ENCODE measurements at places on chromosomes 12 and 14.
A peak's percentile ranks its signal among the peaks of the same experiment; 100 is the strongest.

GRCh38 chr12:7142056-7142644 lies 12.0 kb downstream of the CLSTN3 start:
- no peak for DNase-seq

DNA sequence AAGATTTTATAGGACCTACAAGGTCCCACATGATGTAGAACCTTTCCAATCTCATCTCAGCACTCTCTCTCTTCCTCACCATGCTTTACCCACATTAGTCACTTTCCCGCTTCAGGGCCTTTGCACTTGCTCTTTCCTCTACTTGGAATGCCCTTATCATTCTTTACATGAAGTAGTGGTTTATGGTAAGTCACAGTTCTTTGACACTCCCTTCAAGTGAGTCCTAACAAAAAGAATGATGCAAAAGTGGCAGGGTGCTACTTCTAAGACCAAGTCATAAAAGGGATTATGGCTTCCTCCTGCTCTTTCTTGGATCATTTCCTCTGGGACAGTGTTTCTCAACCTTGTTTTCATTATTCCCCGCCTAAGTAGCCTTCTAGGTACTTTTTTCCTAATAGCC lies 13.1 kb downstream of the TMBIM4 start:
- no peak for DNase-seq

GRCh38 chr14:75320196-75320595 lies 41.6 kb downstream of the FOS start:
- DNase-seq, result no peak

DNA sequence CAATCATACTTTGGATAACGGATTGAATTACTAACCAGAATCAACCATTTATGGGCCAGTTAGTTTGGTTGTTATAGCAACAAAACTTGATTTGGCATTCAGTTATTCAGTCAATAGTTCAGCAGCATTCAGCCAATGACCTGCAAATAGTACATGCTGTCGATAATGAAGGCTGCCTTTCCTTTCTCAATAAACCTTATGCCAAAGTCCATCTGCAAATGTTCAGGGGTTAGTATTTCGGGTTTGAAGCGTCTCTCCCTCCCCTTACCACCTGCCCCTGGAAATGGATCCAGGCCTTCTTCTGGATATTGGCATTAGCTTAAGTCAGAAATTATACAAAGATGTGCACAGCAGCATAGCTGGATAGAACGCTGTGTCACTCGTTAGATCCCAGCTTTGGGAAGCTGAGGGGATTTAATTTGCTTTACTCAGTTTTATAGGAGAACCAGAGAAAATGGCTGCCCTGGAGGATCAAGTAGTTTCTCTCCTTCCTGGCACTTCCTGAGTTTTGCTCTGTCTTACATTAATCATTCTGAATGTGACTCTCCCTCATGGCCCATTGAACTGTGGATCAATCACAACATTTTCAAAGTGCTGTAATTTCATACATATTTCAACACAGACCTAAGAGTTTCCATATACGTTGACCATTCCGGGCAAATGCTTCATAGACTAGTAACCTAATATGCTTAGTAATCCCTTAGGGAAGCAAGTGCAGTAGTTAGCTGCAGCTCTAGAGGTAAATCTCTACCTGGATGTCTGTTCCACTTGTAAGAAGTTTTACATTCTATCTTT lies 46.7 kb upstream of the PTPRR start:
- DNase-seq, result no peak

DNA sequence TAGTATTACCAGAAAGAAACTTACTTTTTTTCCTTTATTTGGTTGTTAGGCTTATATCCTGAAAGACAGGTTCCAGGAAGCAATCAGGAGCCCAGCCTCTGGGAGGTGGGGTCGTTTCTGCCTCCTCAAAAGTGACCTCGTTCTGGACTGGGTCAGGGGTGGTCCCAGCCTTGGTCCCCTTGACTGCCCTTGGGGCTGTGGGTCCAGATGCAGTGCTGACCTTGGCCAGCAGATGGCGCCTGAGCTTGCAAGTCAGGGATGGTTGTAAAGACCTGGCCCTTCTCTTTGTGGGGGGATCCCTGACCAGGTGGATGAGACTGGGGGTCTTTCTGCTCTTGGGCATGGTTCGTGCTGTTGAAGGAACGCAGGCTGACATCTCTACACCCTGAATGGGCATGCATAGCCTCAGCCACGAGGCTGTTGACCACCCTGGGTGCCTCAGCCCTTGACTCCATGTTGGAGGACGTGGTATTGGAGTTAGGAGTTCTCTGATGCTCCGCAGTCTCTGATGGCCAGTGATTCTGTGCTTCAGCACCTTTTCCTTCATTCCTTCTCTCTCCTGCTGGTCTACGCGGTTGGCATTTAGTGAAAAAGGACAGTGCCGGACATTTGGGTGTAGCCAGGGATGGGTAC lies 62.4 kb downstream of the ADCK1 start:
- no peak for DNase-seq

GRCh38 chr12:128763395-128763794 lies 60.4 kb downstream of the SLC15A4 start:
- DNase-seq, result no peak

DNA sequence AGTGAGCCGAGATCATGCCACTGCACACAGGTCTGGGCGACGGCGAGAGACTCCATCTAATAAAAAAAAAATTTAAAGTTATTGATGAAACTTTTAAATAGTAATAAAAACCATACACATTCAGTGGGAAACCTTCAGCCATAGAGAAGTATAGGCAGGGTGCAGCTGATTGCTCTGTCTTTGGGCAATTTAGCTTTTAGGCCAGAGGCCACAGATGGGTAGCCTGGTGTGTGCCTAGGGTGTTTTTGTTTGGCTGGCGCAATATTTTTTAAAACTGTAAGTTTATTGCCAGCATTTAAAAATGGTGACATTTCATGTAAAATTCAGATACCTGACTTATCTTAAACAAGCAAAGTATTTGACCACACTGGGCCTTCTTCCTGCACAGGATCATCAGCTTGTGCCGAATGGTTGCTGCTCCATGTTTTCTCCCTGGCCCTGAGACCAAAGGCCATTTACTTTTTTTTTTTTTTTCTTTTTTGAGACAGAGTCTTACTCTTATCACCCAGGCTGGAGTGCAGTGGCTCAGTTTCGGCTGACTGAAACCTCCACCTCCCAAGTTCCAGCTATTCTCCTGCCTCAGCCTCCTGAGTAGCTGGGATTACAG lies 16.2 kb downstream of the EXD2 start:
- DNase-seq, result no peak

GRCh38 chr12:27627123-27627852 lies 69.0 kb upstream of the REP15 start:
- no peak for DNase-seq

DNA sequence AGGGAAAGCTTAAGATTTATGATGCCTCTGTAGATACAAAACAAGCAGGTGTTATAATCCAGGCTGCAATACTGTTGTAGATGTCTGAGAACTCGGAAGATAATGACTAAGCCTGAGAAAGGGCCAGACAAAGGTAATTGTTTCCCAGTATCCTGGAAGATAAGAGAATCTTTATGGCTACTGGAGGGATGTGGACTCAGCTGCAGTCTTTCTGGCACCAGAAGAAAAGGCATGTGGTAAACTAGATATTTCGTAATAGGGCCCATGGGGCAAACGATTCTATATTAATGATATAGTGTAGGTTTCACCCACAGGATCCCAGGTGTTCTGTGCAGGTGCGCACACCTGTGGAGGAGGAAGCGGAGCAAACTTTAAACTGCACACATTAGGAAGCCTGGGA lies 9.2 kb upstream of the APOLD1 start:
- DNase-seq, result no peak

- no peak for DNase-seq
Measured at GRCh38 chr12:92466391-92467305, 236.1 kb upstream of the PLEKHG7 start.

DNA sequence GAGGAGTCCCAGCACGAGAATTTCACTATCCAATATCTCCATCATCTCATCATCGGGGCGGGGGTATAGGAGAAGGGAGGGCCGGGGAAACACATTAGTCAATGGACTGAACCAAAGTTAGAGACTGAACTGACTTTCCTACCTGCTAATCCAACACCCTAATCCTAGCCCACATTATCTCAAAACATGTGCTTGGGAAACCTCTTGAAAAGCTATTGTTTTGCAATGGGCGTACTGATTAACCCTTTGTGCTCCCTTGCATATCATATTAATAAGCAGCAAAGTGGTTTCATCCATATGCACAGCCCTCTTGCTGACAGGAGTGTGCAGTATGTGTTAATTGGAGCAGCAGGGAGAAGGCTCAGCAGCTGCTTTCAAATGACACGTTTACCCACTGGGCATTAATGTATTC lies 125.7 kb upstream of the GRIP1 start:
- no peak for DNase-seq

GRCh38 chr14:106875503-106875902 lies 1349.1 kb downstream of the TMEM121 start:
- no peak for DNase-seq

DNA sequence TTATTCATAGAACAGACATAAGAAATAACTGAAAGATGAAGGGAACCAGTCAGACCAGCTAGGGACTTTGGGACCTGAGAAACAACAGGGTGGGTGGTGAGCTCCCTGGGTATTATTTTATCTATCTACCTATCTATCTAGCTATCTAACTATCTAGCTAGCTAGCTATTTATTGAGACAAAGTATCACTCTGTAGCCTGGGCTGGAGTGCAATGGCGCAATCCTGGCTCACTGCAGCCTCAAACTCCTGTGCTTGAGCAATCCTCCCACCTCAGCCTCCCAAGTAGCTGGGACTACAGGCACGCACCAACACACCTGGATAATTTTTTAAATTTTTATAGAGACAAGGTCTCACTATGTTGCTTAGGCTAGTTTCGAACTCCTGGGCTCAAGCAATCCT lies 127.6 kb downstream of the DPF3 start:
- no peak for DNase-seq

GRCh38 chr12:90502070-90502469 lies 452.9 kb downstream of the CCER1 start:
- DNase-seq, result no peak

GRCh38 chr12:105523164-105524057 lies 192.9 kb downstream of the C12orf75 start:
- peak; percentile 57 for DNase-seq

- no peak for DNase-seq
Measured at GRCh38 chr12:31631809-31632208, 27.7 kb upstream of the ETFBKMT start.

GRCh38 chr14:38302034-38302433 lies 46.1 kb upstream of the CLEC14A start:
- no peak for DNase-seq

GRCh38 chr12:53735-54730 lies 12.5 kb upstream of the IQSEC3 start:
- no peak for DNase-seq

GRCh38 chr14:99273766-99274345 lies 1.9 kb upstream of the BCL11B start:
- no peak for DNase-seq

Data from left renal cortex interstitium (tissue), 4 donors.